Osteocyte (in vitro differentiated cells): ENCODE measurements at places on chromosomes 11 and 22. TPM values are rescaled to one million over a fixed set of nuclear protein-coding genes. Genes with fewer than 3 reads are reported as not detected.

Gene SEZ6L
- not detected in 2 replicates for total RNA-seq

Gene CLMP
- total RNA-seq = 22.7 and 24.8 TPM in 2 replicates

- no peak overlapping the region for H3K27ac ChIP-seq
- peaks cover 19% of the 10 kb centered on the region for H3K4me1 ChIP-seq
- H3K4me3 ChIP-seq = no peak overlapping the region
- no peaks in the 10 kb centered on the region for H3K27me3 ChIP-seq
- no peak for DNase-seq
Observed at GRCh38 chr22:28398981-28399380, 280.7 kb downstream of the TTC28 start.

DNA sequence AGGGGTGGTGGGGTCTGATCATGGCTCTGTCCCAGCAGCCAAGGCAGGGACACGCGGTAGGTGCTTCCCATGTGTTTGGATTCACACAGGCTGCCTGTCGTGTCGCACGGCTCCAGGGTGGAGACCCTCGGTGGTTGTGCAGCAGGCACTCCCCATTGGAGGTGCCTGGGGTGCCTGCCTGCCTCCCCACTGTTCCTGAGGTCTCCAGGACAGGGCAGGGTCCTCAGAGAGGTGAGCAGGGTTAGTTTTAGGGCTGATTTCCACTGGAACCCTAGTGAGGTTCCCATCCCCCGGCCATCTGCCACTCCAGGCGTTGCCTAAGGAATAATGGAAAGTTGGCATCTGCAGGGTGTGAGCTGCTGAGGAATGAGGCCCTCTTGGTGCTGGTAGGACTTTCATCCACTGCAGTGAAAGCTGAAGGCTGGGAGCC, 32.3 kb downstream of the OSBPL5 start:
- H3K27ac ChIP-seq = peak overlapping the region; percentile 41
- DNase-seq = no peak
- H3K4me3 ChIP-seq = no peak overlapping the region
- H3K36me3 ChIP-seq = peaks cover 4% of the 10 kb centered on the region
- H3K27me3 ChIP-seq = no peaks in the 10 kb centered on the region

GRCh38 chr11:117705866-117706265, 91.2 kb downstream of the DSCAML1 start:
- no peaks in the 10 kb centered on the region for H3K4me1 ChIP-seq
- H3K36me3 ChIP-seq = no peaks in the 10 kb centered on the region
- H3K27ac ChIP-seq = no peak overlapping the region

GRCh38 chr11:17604201-17604914, 57.3 kb downstream of the OTOG start:
- no peak for DNase-seq
- no peaks in the 10 kb centered on the region for H3K4me1 ChIP-seq
- no peak overlapping the region for H3K4me3 ChIP-seq
- no peak overlapping the region for H3K27ac ChIP-seq
- no peaks in the 10 kb centered on the region for H3K27me3 ChIP-seq
- no peaks in the 10 kb centered on the region for H3K36me3 ChIP-seq

DNA sequence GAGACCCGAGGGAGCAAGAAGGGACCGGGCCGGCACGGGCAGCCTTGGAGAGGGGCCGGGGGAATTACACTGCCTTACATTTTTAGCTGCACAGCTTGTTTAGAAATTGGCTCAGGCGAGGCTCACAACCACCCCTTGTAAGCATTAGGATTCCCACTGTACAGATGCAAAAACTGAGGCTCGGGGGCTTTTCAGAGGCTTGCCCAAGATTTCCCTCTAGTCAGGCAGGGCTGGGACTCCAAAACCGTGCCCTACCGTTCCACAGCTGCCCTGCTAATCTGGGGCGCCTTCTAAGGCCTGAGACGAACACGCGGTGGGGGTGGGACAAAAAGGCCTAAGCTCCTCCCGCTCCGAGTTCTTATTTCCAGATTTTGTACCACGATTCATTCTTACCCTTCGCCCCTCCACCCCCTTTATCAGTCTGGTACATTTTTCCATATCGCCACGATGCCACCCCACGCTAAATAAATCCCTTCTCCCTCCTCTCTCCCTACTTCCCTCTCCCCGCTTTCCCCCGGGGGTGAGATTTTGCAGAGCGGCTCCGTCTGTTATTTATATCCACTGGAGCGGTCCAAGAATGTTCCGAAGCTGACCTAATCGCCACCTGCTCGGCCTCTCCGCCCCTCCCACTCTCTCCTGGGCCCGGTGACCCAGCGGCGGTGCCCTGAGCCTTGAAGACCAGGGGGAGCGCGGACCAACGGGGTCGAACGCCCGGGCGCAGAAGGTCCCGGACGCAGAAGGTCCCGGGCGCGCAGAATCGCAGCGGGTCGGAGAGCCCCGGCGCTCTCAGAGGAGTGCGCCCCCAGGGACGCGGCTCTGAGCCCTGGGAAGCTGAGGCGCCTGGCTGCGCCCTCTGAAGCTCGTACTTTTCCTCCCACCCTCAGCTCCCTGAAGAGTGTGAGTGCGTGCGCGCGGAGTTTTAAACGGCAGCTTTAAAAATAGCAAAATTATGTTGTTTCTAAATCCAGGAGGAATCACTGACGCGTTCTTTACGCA, 764 bp upstream of the PACSIN3 start:
- peak overlapping the region; percentile 73 for H3K4me3 ChIP-seq
- no peak for DNase-seq
- H3K27me3 ChIP-seq = no peaks in the 10 kb centered on the region
- H3K36me3 ChIP-seq = peaks cover 5% of the 10 kb centered on the region
- peaks cover 54% of the 10 kb centered on the region for H3K4me1 ChIP-seq

Gene PGA5
- total RNA-seq = not detected in 2 replicates

- H3K27me3 ChIP-seq = peaks cover 41% of the 10 kb centered on the region
- H3K36me3 ChIP-seq = no peaks in the 10 kb centered on the region
- no peak for DNase-seq
- no peak overlapping the region for H3K4me3 ChIP-seq
- no peaks in the 10 kb centered on the region for H3K4me1 ChIP-seq
- no peak overlapping the region for H3K27ac ChIP-seq
Observed at GRCh38 chr11:123006860-123007542, 25.4 kb upstream of the BSX start.

- H3K36me3 ChIP-seq = peaks cover 40% of the 10 kb centered on the region
- H3K27me3 ChIP-seq = no peaks in the 10 kb centered on the region
- DNase-seq = no peak
- no peak overlapping the region for H3K27ac ChIP-seq
- H3K4me1 ChIP-seq = no peaks in the 10 kb centered on the region
Observed at GRCh38 chr11:3712274-3712673, 41.1 kb upstream of the CHRNA10 start.

GRCh38 chr22:32331236-32331917, 26.3 kb upstream of the RFPL3 start:
- no peak overlapping the region for H3K4me3 ChIP-seq
- H3K4me1 ChIP-seq = no peaks in the 10 kb centered on the region
- no peaks in the 10 kb centered on the region for H3K27me3 ChIP-seq
- no peaks in the 10 kb centered on the region for H3K36me3 ChIP-seq
- H3K27ac ChIP-seq = no peak overlapping the region

Gene FJX1
- 20.2 and 21.6 TPM in 2 replicates for total RNA-seq

DNA sequence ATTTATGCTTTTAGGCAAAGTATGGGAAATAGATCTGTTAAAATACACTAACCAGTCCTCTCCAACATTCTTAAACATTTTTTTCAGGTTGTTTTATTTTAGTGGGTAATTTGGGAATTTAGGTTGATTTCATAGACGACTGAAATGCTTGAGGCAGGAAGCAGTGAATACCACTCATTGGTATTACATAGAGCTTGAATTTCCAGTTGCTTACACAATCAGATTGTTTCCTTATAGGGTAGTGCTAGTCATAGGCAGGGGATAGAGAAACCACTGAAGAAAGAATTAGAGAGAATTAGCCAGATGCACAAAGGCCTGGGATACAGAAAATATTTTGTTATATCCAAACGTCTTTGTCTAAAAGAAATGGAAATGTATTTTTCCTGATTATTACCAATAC, 23.9 kb upstream of the LYVE1 start:
- H3K27ac ChIP-seq = peak overlapping the region; percentile 86
- H3K27me3 ChIP-seq = no peaks in the 10 kb centered on the region
- H3K36me3 ChIP-seq = peaks cover 5% of the 10 kb centered on the region
- H3K4me3 ChIP-seq = no peak overlapping the region
- H3K4me1 ChIP-seq = peaks cover 44% of the 10 kb centered on the region

Gene LRRC32
- total RNA-seq = 35.6 and 39.6 TPM in 2 replicates

- H3K4me1 ChIP-seq = peaks cover 28% of the 10 kb centered on the region
- H3K27me3 ChIP-seq = no peaks in the 10 kb centered on the region
- H3K4me3 ChIP-seq = no peak overlapping the region
Observed at GRCh38 chr11:108880510-108880909, 215.6 kb downstream of the DDX10 start.

DNA sequence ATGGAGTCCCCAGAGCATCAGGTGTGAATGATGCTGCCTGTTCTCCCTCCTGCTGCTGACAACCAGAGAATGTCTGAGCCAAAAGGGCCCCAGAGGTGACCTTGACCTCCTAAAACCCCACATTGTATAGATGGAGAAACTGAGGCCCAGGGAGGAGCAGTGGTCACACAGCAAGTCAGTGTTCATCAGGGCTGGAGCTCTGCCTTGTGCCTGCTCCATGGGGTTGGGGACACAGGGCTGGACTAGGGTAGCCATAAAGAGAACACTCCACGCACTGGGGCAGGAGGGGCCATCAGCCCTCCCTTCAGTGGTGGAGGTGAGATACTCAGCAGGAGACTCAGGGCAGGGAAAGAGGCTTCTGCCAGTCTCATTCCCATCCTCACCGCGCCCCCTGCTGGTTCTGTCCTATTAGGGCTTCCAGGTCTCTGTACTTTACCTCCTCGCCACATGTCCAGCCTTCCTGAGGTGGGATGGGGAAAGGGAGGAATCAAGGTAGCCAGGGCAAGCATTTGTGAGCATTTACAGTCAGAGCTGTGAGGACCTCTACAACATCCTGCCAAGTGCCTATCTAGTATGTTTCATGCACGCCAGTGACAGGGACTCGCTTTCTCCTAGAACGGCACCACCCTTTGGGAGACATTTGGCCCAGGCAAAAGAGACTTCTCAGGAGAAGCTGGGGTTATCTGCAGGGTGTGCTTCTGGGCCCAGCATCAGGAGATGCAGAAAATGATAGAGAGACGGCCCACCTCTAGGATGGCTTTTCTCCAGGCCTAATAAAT, 43.2 kb downstream of the NEU3 start:
- H3K27ac ChIP-seq = no peak overlapping the region
- H3K27me3 ChIP-seq = peaks cover 24% of the 10 kb centered on the region
- peaks cover 4% of the 10 kb centered on the region for H3K4me1 ChIP-seq
- H3K4me3 ChIP-seq = no peak overlapping the region
- peak; percentile 87 for DNase-seq

DNA sequence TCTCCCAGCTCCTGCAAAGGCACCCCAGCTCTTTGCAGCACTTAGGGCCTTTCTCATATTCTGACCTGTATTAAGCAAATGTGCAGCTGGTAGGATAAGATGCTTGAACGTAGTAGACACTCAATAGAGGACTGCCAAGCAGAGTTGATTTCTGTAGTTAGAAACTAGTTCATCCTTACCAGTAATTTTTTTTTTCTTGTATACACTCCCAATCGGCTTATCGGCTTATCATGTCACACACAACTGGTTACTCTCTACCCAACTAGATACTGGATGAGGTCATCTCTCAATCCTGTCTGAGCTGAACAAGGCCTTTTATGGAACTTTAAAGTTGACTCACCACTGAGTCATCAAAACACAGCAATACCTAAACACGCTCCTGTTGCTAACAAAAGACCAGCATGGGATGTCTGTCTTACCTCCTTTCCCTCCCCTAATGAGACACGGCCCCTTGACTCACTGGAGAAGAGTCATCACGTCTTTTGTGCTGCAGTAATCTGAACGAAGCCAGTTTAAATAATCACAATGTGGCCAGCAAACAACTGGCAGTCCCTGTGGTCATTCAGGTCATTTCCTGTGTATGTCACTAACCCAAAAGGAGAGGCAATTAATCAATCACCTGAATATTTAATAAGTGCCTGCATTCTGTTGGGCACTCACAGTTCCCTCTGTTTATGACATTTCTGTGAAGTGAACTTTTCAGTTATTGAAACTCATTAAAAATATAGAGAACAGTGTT, 7.5 kb upstream of the WEE1 start:
- H3K36me3 ChIP-seq = peaks cover 4% of the 10 kb centered on the region
- H3K4me1 ChIP-seq = peaks cover 58% of the 10 kb centered on the region
- DNase-seq = no peak

DNA sequence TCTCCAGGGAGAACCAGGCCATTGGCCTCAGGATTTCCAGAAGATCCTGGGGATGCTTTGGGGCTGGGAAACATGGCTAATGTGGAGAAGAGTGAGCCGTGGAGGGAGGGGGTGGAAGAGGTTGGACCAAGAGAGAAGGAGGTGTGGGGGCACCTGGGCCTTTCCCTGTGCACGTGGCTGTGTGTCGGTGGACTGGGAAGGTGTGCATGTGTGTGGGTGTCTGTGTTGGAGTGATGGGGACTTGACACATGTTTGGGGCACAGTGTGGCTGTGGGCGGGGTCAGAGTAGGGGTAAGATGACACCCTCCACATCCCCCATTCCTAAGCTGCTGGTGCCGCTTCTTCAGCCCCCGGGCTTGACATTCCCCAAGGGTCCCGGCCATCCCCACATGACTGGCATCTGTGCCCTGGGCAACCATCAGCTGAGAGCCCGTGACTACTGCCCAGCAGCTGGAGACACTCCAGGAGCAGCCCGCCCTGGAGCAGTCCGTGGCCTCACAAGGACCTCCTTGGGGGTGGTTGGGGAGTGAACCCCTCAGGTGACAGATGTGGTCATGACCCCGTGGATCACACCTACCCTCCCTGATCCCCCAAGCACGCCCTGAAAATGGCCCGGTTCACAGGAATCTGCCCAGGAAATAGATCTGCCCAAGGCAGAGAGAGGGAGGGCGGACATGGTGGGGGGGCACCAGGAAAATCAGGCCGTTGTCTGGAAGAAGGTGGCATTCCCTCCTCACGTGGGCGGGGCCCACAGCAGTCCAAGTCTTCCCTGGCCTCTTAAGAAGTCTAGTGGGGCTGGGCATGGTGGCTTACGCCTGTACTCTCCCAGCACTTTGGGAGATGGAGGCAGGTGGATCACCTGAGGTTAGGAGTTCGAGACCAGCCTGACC, 34.8 kb upstream of the SOX10 start:
- no peaks in the 10 kb centered on the region for H3K27me3 ChIP-seq
- H3K4me3 ChIP-seq = no peak overlapping the region
- no peak overlapping the region for H3K27ac ChIP-seq
- peaks cover 3% of the 10 kb centered on the region for H3K4me1 ChIP-seq
- DNase-seq = no peak
- H3K36me3 ChIP-seq = no peaks in the 10 kb centered on the region

- no peak overlapping the region for H3K27ac ChIP-seq
- no peak overlapping the region for H3K4me3 ChIP-seq
- H3K36me3 ChIP-seq = no peaks in the 10 kb centered on the region
- DNase-seq = no peak
Observed at GRCh38 chr11:112539741-112540140, 279.1 kb upstream of the PLET1 start.

Gene OR52I1
- not detected in 2 replicates for total RNA-seq

Gene SLC5A1
- total RNA-seq = not detected in 2 replicates

Gene MS4A6E
- not detected in 2 replicates for total RNA-seq

GRCh38 chr11:1228101-1228821, 5.4 kb downstream of the MUC5B start:
- H3K27ac ChIP-seq = no peak overlapping the region
- H3K4me1 ChIP-seq = no peaks in the 10 kb centered on the region
- H3K36me3 ChIP-seq = no peaks in the 10 kb centered on the region
- no peak for DNase-seq
- no peaks in the 10 kb centered on the region for H3K27me3 ChIP-seq

GRCh38 chr11:97201743-97202612, 812.2 kb downstream of the JRKL start:
- no peaks in the 10 kb centered on the region for H3K36me3 ChIP-seq
- no peak overlapping the region for H3K27ac ChIP-seq

Gene FAM111A
- total RNA-seq = 43.0 and 48.5 TPM in 2 replicates
